ENCODE measurements at places on chromosomes 2 and 18.

DNA sequence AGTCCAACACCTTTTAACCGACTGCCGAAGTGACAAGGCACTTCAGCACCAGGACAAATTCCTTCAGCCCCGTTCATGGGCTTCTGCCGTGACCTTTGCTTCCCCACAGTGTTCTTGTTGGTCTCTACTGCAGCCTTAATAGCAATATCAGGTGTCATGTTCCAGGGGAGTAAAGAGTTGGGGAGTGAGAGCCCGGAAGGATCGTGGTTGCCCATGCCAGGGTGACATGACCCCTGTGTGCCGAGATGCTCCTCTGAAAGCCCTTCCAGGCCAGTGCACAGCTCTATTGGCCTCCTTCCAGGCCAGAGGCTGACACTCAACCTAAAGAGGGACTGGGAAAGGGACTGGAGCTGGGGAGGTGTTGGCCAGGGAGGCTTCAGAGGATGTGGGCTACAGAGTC is 279.2 kb downstream of the CYRIA start:
- no peak for DNase-seq

DNA sequence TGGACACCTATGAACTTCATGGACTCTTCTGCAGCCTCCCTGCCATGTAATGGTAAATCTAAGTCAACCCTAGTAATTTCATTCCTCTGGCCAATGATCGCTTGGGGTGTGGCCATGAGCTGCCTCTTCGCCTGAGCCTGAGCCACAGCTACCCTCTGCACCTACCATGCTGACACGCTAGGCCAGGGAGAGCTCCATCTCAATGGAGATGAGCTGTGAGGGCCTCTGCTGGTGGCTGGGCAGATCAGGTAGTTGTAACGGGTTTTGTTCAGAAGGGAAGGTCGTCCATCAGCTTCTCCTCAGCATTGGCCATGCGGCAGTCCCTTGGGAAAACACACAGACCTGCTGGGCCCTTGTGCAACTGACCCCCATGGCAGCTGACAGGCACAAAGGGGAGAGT is 24.4 kb downstream of the MPHOSPH10 start:
- no peak for DNase-seq

GRCh38 chr2:126221506-126221905 is 434.5 kb upstream of the GYPC start:
- no peak for DNase-seq

DNA sequence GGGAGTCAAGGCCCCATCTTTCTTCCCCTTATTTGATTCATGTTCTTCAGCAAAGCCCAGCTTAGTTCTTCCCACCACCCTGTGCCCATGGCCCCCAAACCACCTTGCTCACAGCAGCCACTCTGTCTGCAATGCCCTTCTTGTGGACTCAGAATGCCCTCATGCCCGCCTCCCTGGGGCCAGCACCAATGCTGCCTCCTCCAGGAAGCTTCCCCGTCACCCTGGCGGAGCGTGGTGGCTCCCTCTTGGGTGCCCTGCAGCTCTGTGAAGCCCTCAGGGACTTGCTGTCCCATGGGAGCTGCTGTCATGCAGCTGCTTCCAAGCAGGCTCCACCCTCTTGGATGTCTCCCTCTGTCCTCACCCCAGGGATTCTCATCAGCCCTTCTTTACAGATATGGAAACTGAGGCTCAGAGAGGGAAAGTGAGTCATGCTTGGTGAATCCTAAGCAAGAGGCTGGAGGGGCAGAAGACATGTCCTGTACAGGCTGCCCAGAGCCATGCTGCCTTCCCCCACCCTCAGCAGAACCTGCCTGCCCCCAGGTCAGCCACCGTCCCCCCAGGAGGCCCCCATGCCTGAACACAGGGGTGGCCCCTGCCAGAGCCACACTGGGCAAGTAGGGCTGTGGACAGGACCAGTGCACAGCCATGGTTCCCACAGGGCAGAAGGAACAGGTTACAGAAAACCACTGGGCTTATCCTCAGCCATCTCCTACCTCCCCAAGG is 11.8 kb upstream of the DUSP2 start:
- DNase-seq = no peak

DNA sequence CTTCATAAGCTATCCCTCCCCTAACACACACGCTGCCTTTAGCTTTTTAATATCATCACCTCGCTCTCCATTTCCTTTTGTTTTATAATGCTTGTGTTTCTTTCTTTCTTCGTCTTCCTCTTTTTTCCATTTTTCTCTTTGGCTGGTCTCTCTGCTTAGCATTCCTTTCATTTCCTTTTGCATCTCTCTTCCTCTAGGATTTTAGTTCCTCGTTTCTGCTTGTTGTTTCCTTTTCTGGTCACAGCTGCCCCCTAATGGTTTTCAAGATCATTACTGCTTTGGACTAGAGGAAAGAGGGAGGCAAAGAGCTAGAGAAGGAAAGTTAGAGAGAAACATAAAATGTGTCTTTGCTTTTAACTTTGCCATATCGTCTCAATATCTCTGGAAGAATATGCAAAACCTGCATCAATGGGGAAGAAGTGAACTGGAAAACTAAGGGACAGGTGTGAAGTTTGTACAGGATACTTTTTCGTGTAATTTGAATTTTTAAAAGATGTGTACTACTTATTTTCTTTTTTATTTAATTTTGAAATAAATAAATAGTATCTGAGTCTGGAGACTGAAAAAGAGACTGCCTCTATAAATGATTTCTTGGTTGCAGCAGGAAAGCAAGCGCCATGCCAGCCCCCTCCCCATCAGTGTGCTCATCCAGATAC is 6.3 kb upstream of the NRP2 start:
- DNase-seq = no peak

- no peak for DNase-seq
Observed at GRCh38 chr2:37686792-37687526, 15.5 kb upstream of the CDC42EP3 start.

DNA sequence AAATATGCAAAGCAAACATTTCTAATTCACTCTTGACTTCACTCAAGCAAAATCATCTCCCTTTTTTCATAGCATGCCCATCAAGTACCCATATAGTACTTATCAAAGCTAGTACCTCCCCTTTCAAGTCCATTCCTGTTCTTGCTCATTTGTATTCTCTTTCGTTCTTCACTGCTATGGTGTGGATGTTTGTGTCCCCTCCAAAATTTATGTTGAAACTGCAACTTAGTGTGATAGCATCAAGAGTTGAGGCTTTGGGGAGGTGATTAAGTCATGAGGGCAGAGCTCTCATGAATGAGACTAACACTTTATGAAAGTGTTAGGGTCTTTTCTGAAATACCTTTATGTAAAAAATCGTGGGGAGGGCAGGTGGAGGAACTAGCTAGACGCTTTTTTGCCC is 52.9 kb downstream of the RNU4ATAC start:
- no peak for DNase-seq

DNA sequence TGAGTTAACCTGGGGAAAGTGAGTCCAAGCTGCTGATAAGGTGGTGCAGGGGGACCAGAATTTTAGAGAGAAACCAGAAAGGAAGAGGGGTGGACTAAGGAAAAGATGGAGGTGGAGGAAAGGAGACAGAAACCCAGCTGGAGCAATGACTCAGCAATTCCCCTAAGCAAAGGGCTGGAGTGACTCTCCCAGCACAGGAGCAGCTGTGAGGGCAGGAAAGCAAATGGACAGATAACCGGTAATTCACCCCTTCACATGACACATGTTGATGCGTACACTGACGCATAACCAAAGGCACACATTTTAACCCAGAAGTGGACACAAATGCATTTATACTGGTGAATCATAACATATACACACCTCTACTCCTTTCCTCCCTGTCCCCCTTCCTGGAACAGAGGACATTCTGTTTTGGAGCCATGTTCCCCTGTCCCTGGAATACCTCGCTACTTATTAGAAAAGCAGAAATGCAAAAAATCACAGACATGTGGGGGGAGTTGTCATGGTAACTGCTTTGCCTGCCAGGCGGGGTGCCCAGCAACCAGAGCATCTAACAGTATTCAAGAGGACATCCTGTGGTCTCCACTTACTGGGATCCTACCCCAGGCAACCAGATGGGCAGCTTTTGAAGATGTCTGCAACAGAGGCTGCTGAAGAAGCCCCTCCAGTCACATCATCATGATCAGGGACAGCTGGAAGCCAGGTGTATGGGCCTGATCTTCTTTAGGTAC is 4.7 kb downstream of the CDK5R2 start:
- no peak for DNase-seq

- DNase-seq = no peak
Observed at GRCh38 chr2:134985061-134985460, 62.2 kb downstream of the MAP3K19 start.

- DNase-seq = no peak
Observed at GRCh38 chr2:151766437-151767153, 32.3 kb upstream of the NEB start.

DNA sequence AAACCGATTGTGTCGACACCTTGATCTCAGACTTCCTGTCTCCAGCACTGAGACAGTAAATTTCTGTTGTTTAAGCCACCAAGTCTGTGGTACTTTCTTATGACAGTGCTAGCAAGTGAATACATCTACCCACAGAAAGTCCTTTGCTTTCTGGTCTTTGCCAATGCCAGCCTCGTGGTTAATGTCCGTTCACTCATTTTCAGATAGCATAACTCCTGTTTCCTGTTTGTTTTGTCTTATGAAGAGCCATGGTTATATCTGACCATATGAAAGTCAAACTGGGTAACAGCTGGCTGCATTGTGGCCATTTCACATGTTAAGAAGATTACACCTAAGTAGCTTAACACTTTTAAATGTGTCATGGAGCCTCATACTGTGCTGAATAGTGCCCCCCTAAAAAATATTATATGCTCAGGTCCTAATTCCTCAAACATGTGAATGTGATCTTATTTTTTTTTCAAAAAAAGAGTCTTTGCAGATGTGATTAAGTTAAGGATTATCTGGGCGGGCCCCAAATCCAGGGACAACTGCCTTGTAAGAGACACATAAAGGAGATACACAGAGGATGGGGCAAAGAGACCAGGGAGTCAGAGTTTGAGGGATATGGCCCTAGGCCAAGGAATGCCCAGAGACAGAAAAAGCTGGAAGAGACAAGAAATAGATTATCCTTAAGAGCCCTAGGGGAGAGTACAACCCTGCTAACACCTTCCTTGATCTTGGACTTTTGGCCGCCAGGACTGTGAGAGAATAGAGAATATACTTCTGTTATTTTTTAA is 118.0 kb downstream of the KCNE4 start:
- DNase-seq = no peak

GRCh38 chr2:146893500-146894041 is 951.3 kb upstream of the ACVR2A start:
- DNase-seq = no peak

- no peak for DNase-seq
Observed at GRCh38 chr2:219000569-219000960, 7.3 kb upstream of the CRYBA2 start.

DNA sequence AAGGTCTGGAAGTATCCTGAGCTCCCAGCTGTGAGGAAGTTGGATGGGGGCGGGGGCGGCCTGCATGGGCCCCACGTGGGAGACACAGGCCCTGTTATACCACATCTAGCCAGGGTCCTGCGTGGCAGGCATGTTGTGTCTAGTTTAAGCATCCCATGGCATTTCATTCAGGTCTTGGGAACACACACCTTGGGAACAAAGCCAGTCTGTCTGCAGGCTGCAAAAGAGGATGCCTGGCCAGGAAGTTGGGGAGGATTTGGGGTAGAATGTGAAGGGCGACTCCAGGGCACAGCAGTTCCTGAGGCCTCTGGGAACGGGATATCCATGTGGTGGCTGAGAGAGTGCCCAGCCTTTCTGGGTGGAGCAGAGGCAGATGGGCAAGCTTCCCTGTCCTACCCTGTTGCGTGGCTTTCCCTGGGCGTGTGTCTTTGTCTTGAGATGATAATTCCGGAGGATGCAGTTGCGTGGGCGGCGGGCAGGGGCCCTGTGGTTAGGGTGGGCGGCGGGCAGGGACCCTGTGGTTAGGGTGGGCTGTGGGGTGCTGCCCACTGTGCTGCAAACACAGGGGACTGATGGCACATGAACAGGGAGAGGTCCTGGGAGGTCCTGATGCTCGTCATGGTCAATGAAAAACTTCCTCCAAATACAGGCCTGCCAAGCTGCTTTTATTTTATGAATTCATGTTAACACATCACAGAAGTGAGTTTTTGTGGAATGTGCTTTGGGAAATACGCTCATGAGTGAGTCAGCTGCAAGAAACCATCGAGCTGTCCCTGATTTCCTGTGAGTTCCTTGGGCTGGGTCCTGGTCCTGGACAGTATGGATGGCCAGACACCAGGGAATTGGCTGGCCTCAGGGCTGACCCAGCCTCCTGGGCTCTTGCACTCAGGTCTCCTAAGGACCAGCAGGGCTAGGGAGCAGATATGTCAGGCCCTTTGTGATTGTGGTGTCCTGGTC is 90.0 kb upstream of the HS6ST1 start:
- no peak for DNase-seq

DNA sequence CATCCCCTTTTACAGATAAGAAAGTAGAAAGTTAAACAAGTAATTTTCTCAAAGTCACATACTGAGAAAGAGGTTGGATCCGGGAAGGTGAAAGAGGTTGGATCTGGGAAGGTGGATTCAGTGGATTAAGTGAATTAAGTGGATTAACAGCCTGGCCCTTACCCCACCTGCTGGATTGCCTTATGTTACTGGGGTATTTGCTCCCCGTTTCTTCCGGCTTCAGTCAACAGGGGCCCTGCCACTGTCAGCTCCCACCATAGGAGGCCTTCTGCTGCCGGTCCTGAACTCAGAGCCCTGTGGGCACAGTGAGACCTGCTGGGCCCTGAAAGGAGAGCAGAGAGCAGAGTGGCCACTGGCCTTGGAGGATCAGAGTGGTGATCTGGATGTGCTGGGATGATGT is 113.2 kb downstream of the VAPA start:
- no peak for DNase-seq

GRCh38 chr2:189791338-189792042 is 7.2 kb downstream of the PMS1 start:
- peak; percentile 55 for DNase-seq

GRCh38 chr2:9029721-9030120 is 26.2 kb upstream of the MBOAT2 start:
- no peak for DNase-seq

DNA sequence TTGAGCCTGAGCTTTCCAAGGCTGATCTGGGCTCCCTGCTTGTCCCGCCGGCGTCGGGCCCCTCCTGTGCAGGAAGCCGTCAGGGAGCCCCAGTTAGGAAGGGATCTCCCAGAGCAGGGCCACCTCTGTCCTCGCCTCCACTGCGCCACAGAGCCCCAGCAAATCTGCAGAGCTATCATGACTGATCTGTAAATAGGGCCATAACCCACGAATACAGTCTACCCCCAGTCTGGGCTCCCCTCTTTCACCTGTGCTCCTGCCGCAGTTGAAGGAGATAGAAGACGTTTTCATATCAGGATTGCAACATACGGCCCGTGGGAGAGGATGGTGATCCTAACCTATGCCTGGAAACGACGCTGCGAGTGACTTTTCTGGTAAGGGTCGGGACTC is 138.7 kb downstream of the PTGR3 start:
- DNase-seq = no peak
